ENCODE measurements at places on chromosomes 3 and 15.

- no peak for DNase-seq
These were observed 26.1 kb downstream of the PTH1R start for GRCh38 chr3:46903341-46904302.

- DNase-seq = no peak
These were observed 765.0 kb downstream of the IGSF11 start for GRCh38 chr3:118269537-118270125.

DNA sequence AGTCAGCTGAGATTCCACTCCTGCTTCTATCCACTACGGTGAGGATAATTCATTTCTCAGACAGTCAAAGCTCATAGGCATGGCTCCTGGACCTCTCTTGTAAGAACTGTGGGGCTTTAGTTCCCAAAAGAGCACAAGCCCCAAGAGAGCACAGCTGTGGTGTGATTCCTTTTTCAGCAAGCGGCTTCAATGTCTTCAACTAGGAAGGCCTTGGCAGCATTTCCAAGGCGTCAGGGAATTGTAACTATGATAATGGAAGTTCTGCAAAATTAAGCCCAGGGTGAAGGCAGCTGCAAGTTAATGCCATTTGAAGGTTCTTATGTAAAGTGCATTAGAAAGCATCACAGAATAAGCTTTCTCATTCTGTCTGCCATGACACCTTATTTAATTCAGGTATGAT lies 657.1 kb downstream of the GRM7 start:
- no peak for DNase-seq

GRCh38 chr3:152056481-152056880 lies 183.0 kb downstream of the SUCNR1 start:
- DNase-seq = no peak

GRCh38 chr3:123618076-123618708 lies 33.3 kb upstream of the HACD2 start:
- DNase-seq = no peak

- no peak for DNase-seq
These were observed 37.3 kb downstream of the BSN start for GRCh38 chr3:49591615-49592014.

DNA sequence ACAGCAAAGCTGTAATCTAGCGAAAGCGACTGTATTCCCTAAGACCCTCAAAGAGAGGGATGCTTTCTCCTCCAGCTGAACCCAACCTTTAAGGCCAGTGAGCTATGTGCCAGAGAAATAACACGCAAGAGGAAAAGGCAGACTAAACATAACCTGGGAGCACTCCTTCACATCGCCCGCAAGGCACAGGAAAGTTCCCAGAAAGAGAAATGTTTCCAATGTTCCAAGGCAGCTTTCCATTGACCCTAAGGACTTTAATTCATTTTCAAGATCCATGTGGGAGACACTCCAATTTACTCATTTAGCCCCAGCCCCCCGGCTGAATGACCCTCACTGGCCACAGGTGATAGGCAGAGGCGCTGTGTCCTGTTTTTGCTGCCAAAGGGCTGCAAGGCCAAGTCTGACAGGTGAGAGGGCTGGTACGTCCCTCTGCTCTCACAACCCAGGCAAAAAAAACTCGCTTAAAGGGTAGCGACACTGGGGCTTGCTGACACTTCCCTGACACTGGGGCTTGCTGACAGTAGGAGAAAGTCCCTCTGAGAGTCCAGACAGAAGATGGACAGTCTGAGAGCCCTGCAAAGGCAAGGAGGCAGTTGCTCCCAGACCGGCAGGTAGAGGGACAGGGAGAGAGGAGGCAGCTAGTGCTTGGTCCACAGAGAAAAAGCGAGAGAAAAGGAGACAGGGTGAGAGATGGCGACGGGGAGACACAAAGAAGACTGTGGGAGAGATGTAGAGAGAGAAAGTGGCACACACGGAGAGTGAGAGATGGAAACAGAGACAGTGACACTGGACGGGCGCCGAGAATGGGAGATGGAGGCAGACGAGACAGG lies 702 bp downstream of the ARHGEF3 start:
- no peak for DNase-seq

- DNase-seq = no peak
These were observed 88.8 kb upstream of the PLXND1 start for GRCh38 chr3:129695230-129695629.

- no peak for DNase-seq
These were observed 7.1 kb upstream of the LARS2 start for GRCh38 chr3:45381168-45381852.

- peak; percentile 23 for DNase-seq
These were observed 470.8 kb downstream of the SOX2 start for GRCh38 chr3:182182531-182182968.

DNA sequence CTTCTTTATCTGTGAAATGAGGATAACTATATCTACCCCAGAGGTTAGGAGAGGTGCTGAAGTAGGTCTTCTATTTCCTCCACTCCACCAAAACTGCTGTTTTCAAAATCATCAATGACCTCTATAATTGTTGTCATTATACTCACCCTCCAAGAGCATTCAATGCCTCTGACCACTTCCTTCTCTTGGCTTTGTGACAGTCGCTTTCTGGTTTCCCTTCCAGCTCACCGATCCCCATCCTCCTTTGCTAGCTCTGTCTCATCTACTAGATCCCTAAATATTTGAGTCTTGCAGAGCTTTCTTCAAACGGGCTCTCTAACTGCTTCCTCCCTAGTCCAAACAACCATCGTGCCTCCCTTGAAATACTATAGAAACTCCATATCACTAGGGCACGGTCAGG lies 153.5 kb downstream of the RPLP1 start:
- DNase-seq = no peak

DNA sequence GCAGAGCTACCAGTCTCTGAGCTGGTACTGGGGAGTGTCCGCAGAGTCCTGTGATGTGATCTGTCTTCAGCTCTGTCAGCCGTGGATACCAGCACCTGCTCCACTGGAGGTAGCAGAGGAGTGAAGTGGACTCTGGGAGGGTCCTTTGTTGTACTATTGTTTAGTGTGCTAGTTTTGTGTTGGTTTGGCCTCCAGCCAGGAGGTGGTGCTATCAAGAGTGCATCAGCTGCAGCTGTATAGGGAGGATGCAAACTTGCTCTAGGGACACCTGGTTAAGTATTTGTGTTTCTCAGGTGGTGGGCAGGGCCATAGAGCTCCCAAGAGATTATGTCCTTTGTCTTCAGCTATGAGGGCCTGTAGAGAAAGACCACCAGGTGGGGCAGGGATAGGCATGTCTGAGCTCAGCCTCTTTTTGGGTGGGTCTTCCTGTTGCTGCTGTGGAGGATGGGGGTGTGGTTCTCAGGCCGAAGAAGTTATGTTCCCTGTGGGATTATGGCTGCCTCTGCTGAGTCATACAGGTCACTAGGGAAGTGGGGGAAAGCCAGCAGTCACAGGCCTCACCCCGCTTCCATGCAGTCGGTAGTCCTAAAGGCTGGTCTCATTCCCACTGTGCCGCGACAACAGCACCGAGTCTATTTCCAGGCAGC lies 443.2 kb upstream of the TBL1XR1 start:
- DNase-seq = peak; percentile 96

DNA sequence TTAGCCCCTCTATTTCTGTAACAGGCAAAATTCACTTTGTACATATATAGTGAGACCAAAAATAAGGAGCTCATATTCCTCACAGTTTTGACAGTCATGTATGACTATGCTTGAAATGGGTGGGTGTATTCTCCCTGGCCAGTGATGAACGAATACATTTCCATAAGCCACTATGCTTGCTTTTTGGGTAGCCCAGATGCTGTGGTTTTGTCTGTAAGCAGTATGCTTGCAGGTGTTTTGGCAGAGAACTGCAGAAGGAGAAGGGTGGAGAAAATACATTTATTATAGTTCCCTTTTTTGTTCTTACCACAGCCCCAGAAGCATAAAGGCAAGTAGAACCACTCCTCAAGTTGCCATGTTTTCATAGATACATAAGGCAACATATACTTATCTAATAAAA lies 131.2 kb downstream of the RBMS3 start:
- DNase-seq = no peak

DNA sequence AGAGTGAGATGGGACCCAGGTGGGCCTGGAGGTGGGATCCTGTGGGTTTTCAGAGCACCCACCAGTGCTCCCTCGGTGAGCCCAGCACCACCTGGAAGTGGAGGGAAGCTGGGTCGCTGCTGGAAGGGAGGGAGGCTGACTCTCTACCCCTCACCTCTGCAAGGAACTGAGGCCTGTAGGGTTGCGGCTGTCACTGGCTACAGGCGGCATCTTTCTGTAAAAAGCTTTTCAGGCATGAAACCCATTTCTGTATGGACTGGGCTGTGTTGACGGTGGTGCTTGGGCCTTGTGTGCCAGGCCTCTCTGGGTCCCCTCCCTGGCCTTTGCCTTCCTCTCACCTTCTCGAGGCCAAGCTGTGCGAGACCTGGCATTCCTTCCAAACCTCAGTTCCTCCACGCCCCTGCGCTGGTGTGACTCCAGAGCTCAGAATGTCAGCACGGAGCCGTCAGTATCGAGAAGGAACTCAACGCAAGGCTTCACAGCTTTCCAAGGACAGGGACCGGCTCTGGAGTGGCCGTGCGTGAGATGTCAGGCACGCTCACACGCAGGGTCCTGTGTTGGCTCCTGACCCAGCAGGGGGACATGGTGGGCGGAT lies 16.6 kb downstream of the ABTB1 start:
- no peak for DNase-seq

- DNase-seq = no peak
These were observed 75.5 kb downstream of the ZBTB20 start for GRCh38 chr3:115071601-115072000.

DNA sequence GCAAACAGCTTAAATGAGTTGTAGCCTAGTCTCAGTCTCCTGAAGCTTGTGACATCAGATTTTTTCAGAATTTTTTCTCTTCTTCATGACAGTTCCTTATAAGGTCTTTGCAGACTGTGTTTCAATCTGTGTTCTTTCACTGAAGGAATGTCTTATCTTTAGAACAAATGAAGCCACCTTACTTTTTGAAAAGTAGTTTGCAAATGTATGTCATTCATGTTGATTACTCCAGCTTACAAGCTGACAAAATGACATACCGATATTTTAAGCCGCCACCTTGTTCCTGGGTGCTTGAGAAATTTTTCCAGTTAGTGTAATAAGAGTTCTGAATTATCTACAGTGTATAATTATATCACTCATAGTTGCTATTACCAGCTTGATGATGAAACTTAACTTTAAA lies 57.0 kb downstream of the ASTE1 start:
- DNase-seq = no peak

DNA sequence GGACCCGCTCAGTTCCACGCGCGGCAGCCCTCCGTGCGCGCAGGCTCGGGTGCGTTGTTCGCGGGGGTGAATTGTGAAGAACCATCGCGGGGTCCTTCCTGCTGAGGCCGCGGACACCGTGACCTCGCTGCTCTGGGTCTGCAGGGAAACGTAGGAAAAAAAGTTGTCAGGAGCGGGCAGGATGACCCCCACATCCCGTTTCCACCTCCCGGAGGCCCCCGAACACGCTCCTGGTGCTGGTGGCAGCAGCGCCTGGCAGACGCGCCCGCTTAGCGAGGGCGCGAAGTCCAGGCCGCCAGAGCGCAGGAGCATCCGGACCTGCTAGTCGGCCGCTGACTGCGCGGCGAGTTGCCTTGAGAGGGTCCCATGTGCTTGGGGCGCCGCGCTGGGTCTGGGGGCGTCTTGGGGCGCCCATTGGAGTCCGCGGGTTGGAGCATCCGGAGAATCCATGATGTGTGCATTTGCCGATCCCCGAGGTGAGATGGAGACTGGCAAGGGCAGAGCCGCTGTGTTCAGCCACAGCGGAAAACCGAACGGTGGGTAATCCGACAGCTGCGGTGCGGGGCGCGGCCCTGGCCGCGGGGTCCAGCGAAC lies 520 bp downstream of the GREM1 start:
- DNase-seq = no peak

- no peak for DNase-seq
These were observed 154.2 kb downstream of the MECOM start for GRCh38 chr3:169509359-169509758.

DNA sequence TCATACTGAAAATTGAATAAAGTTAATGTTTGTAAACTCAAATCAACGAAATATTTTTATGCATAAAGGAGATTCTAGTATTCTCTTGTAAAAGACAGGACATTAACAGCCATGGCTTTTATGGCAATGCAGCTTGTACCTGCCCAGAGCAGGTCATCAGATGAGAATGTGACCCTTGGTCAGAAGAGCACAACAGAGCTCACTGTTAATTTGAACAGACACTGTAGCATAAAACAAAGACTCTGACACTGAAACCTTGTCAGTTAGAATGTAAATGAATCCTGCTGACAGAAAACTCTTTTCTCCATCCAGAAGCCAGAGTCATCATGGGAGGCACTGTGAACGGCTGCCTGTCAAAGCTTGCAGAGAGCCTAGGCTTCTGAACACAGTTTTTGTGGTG lies 410.6 kb downstream of the RAP2B start:
- no peak for DNase-seq

- no peak for DNase-seq
These were observed 155.7 kb downstream of the RAB11A start for GRCh38 chr15:66025015-66025452.

DNA sequence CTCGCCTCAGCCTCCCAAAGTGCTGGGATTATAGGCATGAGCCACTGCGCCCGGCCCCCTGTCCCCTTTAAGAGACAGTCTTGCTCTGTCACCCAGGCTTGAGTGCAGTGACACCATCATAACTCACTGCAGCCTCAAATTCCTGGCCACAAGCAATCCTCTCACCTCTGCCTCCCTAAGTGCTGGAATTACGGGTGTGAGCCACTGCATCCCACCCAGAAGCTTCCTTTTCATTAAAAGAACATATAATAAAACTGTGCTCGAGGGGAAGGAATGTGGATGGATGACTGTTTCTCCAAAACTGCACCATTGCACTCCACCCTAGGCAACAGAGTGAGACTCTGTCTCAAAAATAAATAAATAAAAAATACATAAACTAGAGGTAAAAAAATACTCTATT lies 70.1 kb downstream of the NCEH1 start:
- DNase-seq = no peak

- DNase-seq = no peak
These were observed 61.8 kb downstream of the CCDC33 start for GRCh38 chr15:74297887-74298286.

DNA sequence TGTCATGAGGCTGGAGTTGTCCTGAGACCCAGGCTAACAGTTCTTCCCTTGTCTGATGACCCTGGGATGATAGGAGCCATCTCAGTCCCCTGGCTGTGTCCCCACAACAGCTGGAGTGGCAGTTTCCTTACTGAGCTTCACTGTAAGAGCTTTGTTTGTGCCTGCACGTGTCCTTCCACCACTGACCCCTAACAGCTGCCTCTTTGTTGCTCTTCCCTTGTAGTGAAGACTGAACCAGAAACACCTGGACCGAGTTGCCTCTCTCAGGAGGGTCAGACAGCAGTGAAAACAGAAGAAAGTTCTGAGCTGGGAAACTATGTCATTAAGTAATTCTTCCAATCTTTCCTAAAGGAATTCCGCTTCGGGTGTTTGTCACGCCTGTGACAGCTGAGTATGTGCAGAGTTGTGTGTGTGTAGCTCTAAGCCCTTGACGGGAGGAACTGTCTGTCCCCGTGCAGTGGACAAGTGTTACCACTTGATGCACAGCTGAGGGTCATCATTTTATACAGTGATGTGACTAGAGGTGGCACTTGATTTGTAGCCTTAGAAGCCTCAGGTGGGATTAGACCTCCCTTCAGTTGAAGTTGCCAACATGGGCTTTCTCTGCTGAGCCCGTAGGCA lies 25.0 kb downstream of the MAP6D1 start:
- no peak for DNase-seq

- no peak for DNase-seq
These were observed 44.5 kb downstream of the PCSK6 start for GRCh38 chr15:101444807-101445508.

GRCh38 chr3:5442106-5442785 lies 254.7 kb downstream of the EDEM1 start:
- no peak for DNase-seq

Data from NCI-H1436 (cell line).